ENCODE measurements at places on chromosomes 16 and 17. TPM values are rescaled to one million over a fixed set of nuclear protein-coding genes. Genes with fewer than 3 reads are reported as not detected.

DPEP3 gene
- not detected for total RNA-seq

CRYM gene
- total RNA-seq = not detected

DNA sequence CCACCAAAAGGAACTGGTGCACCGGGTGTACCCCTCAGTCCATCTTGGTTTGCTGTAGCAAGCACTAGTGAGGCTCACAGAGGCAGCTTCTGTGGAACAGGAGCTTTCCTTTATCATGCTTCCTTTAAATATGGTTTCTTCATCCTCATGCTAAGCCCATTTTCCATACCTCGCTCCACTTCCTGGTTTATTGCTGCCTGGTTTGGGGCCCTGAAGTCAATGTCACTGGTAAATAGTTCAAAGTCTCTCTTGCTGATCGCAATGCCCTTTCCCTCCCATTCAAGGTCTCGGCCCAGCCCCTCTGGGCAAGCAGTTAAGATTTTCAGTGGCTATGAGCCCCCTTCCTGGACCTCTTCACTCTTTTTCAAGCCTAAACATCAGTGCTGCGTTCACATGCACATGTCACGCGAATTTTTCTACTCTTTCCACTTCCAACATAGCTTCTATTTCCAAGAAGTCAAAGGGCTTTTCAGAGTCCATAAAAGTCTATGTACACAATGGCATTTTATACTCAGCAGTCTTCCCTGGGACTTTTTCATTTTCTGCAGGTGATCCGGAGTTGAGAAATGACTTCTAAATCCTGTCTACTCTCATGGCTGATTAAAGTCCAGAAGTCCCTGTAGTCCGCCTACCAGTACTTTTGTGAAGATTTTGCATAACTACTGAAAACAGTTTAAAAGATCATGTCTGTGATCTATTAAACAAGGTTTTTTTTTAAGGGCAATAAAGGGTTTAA is 323.8 kb upstream of the ZFHX3 start:
- no peak overlapping the region for H3K4me3 ChIP-seq
- H3K27me3 ChIP-seq = no peaks in the 10 kb centered on the region
- no peaks in the 10 kb centered on the region for H3K36me3 ChIP-seq
- no peaks in the 10 kb centered on the region for H3K4me1 ChIP-seq
- no peak overlapping the region for H3K27ac ChIP-seq

DNA sequence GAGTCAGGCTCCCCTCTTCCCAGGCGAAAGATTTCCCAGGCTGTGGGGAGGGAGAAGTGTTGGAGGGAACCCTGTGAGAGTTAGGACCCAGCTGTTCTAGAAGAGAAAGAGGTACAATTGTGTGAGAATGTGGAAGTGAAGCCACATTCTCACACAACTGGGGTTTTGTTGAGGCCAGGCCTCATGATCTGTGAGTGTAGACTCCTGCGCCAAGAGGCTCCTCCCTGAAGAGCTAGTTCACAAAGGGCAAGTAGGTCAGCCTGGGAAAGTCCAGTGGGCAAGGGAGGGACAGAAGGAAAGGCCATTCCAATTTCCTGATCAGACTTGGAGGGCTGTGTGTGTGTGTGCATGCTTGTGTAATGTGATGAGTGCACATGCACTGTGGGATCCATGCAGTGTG is 15.2 kb downstream of the CD300LF start:
- H3K27me3 ChIP-seq = peaks cover 13% of the 10 kb centered on the region
- DNase-seq = no peak
- H3K36me3 ChIP-seq = no peaks in the 10 kb centered on the region
- H3K4me3 ChIP-seq = no peak overlapping the region

DNA sequence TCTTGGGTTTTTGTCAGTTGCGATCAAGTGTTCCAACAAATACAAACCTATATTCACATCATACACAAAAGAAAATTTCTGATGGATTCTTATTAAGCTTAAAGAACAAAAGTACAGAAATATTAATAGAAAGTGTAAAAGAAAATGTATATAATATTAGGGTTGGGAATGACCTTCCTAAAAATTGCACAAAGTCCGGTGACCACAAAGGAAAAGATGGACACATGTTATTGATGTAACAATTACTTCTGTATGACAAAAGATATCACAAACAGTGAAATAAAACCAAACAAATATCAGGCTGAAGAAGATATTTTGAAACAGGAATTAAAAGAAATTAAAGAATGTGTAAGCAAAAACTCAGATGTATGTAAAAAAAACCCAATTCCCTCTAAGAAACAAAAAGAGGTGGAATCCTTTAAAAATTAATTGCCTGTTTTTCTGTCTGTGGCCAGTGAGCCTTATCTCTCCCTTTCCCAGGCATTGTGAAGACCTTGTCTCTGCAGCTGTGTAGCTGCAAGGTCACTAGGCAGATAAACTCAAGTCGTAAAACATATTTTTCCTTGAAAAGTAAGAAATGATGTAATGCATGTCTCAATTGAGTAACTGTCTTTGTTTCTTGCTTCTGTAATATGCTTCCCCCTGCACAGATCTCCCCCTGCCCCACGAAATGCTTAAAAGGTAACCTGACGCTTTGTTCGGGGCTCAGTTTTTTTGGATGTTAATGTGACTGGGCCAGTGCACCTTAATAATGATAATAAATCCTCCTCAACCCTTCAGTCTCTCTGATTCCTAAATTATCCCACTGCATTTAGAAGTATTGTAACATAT is 2.8 kb downstream of the ST6GALNAC1 start:
- H3K27me3 ChIP-seq = peaks cover 7% of the 10 kb centered on the region
- no peak for DNase-seq
- H3K27ac ChIP-seq = no peak overlapping the region

DNA sequence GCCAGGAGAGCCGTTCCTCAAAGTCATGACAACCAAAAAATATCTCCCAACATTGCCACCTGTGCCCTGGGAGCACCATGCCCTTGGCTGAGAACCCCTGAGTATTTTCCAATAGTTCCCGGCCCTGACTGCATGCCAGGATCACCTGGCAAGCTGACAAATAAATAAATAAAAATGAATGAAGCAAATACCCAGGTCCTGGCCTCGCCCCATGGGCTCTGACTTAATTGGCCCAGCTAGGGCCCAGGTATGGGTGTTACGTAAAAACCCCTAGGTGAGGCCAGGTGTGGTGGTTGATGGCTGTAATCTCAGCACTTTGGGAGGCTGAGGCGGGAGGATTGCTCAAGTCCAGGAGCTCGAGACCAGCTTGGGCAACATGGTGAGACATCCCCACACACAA is 2.7 kb upstream of the C16orf74 start:
- no peak for DNase-seq
- H3K27me3 ChIP-seq = peaks cover 20% of the 10 kb centered on the region
- no peaks in the 10 kb centered on the region for H3K36me3 ChIP-seq
- no peak overlapping the region for H3K4me3 ChIP-seq
- no peak overlapping the region for H3K27ac ChIP-seq
